ENCODE measurements at places on chromosomes 11 and 22.

GRCh38 chr11:13949876-13950275, 12.6 kb upstream of the SPON1 start:
- no peak for DNase-seq

- peak; percentile 28 for DNase-seq
Observed at GRCh38 chr22:43273902-43274484, 69.2 kb downstream of the SCUBE1 start.

- no peak for DNase-seq
Observed at GRCh38 chr22:44246615-44247326, 66.0 kb downstream of the SHISAL1 start.

GRCh38 chr11:129375751-129376657, at the start of gene BARX2:
Gene BARX2 (plus strand): TSS chr11:129375848. CDS start chr11:129376036, 188 bp downstream.
- DNase-seq: no peak

DNA sequence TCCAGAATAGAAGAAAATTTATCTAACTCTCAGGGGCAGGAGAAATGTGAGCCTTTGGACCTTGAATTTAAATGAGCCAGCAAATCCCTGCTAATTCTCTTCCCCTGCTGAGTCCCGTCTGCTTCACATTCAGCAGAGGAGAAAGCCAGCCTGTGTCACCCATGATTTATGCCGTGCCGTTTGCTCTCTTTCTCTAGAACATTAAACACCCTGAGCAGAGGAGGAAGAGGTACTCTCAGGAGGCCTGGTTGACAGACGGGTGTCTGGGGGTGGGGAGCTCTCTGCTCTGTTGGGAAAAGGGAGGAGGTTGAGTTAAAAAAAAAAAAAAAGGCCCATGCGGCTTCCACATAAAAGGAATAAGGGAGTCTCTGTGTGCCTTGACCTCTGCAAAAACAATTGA, 11.3 kb upstream of the MTMR3 start:
- no peak for DNase-seq

GRCh38 chr22:30239488-30240405, 6.8 kb downstream of the LIF start:
- DNase-seq: no peak

All from stimulated activated CD4-positive, alpha-beta T cell treated with anti-CD3 and anti-CD28 coated beads, Interleukin-4, amount 100 ng/mL, for 48 hours (primary cell).